Naive thymus-derived CD8-positive, alpha-beta T cell (primary cell): ENCODE measurements at places on chromosomes 6 and 20.

DNA sequence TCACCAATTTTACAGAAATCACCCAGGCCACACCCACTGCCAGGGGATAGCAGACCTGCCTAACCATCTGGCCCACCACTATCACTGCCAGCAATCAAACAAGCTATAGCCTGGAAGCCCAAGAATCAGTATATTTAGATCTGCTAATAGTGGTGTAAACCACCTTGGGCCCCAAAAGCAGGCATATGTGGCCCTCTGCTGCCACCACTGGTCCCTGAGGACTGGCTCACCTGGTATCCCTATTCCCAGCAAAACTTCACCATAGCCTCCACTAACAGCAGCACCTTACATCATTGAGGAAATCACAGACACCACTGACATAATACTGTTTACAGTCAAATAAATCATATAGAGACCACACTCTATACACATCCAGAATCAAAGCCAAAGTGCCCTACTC lies 880.4 kb upstream of the MAN1A1 start:
- no peak for DNase-seq

- no peak for DNase-seq
Measured at GRCh38 chr6:56106231-56106630, 141.1 kb downstream of the COL21A1 start.

GRCh38 chr20:32779500-32780211 lies 17.5 kb downstream of the DNMT3B start:
- DNase-seq: no peak

DNA sequence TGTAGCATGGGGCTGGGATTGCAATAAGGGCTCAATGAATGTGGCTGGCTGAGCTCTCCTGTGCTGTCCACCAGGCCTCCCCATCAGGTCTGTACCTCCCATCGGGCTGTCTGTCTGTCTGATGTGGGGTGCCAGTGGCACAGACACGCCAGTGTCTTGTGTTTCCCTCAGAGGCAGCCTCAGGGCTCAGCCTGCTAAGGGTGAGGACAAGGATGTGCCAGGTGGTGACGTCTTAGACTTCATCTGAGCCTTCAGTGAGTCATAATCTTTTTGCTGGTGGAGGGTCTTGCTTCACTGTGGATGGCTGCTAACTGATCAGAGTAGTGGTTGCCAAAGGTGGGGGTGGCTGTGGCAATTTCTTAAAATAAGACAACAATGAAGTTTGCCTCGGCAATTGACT lies 194.7 kb downstream of the NRN1 start:
- DNase-seq: no peak

DNA sequence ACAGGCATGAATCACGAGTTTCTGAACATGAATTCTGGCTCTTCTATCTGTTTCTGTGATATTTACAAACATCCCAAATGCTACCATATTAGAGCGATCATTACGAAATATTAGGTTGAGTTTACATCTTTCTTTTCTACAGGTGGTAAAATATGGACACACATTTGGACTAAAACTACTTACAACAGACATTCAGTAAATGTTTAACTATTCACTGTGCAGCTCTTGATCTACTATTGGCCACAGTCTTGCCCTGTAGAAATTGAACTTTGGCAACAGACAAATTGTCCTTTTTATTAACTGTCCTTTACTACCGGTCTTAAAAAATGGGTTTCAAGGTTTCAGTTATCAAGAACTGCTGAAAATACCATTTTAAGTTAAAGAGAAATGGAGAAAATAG lies 26.5 kb upstream of the MTRF1L start:
- DNase-seq: no peak

DNA sequence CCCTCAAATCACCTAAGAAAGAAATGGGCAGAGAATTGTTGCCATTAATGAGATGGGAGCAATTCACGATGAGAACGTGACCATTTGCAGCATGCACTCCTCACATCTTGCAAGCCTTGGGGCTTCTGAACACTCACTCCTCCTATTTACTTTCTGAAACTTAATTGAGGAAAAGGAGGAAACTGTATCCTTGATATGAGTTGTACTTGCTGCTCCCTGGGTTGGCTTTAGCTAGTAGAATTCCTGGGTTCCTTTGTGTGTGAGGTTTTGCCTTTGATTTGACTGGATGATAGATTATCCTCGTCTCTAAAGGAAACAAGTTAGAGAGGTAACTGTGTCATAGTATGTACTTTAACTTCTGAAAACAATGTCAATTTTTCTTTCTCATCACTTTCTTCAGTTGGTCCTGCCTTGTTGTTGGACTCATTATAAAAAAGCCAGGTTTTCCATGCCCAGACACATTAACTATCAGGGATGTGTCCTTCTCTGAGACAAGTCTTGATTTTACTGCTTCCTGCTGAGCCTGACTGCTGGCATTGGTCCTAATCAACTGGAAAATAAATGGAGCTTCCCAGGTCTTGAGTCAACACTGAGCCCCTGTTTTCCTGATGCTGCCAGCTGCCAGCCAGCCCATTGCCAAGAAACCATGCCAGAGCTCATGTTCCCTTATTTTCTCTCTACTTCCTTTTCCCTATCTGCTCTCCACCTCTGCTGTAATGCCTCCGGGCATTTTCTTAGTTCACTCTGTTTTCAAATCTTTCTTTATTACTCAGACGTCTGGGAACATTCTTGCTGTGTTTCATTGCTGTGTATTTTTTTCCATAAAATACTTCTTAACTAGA lies 6.0 kb upstream of the MRAP2 start:
- no peak for DNase-seq

GRCh38 chr6:135063926-135064325 lies 9.3 kb upstream of the HBS1L start:
- no peak for DNase-seq

GRCh38 chr6:26388441-26388840 lies 5.5 kb downstream of the BTN2A2 start:
- no peak for DNase-seq

DNA sequence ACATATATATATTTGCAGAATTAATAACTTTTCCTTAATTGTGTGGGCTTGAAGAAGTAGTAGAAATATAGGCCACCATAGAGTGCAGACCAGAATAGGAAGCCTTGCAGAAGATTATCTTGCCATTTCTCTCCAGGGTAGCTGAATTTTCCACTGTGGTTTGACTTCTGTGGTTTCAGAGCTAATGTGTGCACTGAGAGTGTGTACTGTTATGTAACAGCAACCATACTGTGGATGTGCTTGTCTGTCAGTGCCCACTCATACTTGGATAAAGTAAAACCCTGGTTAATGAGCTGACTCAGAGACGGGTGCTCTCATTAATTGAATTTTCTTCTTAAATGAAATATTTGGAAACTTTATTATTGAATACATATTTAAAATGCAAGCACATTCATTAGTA lies 57.2 kb downstream of the CEP43 start:
- DNase-seq: no peak

GRCh38 chr6:32970413-32971241 lies 2.2 kb downstream of the BRD2 start:
- DNase-seq: peak; percentile 69

DNA sequence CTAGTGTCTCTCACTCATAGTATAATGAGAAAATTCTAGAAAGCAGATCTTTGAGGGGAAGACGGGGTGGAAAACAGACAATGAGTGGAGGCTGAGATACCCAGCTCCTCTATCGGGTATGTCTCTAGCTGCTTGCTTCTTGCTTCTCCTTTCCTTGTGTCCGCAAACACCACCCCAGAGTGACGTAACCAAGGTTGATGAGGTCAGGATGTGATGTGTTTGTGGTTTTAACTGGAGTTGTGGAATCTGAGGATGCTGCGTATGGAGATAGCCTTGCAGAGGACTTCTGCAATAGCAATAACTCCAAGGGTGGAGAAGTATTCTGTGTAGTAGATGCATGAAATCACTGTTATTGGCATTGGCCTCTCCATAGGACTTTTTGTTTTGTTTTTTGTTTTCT lies 132.7 kb upstream of the IFNGR1 start:
- no peak for DNase-seq

DNA sequence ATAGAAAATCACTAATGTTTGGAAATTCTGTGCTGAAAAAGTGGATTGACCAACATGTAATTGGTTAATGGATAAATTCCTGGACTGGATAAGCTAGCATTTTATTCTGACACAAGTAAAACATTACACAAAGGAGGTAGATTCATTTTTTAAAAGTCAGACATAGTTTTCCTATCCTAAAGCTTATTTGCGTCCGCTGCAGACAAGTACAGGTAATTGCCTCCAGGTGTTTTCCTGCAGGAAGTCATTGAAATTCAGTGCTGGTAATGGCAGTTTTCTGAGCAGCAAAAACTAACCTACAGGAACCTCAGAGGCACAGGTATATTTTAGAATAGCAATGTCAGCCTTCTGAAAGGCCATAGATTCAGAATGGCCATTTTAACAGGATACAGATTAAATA lies 20.0 kb upstream of the HIVEP1 start:
- DNase-seq: no peak

DNA sequence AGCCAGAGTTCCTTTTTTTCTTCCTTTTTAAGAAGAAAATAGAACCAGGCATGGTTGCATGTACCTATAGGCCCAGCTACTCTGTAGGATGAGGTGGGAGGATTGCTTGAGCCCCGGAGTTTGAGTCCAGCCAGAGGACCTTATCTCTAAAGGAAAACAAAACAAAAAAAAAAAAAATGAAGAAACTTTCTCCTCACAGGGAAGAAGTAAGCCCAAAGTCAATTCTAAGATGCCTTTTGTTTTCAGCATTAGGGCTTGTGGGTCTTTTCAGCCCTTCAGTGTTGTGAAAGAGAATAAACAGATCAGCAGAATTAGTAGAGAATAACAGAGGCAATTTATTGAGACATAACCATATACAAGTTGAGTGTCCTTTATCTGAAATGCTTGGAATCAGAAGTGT lies 26.8 kb downstream of the ZNF451 start:
- no peak for DNase-seq

- no peak for DNase-seq
Measured at GRCh38 chr20:15708984-15709598, 864.2 kb downstream of the KIF16B start.

GRCh38 chr20:17636523-17637412 lies 45.3 kb downstream of the RRBP1 start:
- no peak for DNase-seq

- DNase-seq: no peak
Measured at GRCh38 chr6:81731814-81732213, 20.7 kb downstream of the TENT5A start.

DNA sequence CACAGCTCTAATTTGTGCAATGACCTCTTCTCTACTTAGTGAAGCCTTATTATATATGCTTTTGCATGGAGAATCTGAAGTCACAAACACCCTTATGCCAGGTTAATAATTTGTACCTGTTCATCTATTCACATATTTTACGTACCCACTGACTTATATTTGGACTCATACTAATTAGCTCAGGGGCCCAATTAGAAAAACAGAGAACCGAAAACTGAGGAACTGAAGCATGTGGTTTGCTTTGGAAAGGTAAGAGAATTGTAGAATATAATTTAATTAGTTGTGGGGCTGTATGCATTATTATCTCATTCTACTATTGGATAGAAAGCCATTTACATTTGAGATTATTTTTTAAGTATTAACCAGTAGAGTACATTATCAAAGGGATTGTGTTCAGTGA lies 805.9 kb upstream of the CITED2 start:
- no peak for DNase-seq

DNA sequence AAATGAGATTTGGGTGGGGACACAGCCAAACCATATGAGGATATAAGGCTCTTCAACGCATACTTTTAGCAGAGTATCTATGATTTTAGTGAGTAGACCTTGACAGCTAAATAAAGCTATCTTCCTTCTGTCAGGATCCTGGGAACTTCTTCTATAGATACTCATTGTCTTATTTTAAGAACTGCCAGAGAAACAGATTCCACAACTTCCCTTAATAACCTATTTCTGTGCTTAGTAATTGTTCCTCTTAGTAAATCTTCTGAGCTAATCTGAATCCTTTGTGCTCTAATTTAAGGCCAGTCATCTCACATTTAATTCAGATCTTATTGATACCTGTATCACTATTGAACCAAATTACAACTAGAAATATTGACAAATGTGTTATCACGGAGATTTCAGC lies 64.0 kb upstream of the CEP85L start:
- no peak for DNase-seq

DNA sequence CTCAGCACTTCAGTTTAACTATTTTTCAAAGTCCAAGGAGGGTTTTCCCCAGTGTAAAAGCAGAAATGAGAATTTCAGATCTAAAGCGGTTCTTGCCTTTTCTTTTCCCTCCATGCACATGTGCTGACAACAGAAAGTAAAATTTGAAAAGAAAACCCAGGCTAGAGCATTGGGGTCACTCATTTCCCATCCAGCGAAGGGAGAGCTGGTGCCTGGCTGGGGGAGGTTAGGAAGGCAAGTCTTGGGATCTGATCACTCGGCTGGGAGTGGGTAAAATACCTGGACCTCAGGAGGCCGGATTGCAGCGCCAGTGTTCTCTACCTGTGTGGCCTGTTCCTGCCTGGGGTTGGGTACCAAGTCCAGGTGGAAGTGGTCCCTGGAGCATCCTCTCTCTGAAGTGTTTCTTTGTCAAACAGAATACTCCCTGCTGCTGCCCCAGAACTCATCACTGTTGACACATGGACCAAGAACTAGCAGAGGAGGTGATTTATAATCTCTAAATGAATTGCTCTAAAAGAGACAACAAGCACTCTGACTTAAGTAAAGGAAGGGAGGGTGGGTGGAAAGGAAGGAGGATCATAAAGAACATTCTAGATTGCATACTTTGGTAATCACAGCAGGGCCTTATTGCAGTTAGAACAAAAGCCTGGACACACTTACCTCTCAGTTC lies 136.0 kb downstream of the MTHFD1L start:
- DNase-seq: no peak

- no peak for DNase-seq
Measured at GRCh38 chr6:129287231-129288177, 404.6 kb downstream of the LAMA2 start.

GRCh38 chr20:64031822-64032314 lies 4.1 kb upstream of the C20orf204 start:
- DNase-seq: no peak

GRCh38 chr6:47114460-47114859 lies 72.3 kb upstream of the ADGRF1 start:
- DNase-seq: no peak
